Progenitor cell of endocrine pancreas (in vitro differentiated cells): ENCODE measurements at places on chromosomes 2 and 18. TPM values are rescaled to one million over a fixed set of nuclear protein-coding genes. Genes with fewer than 3 reads are reported as not detected.

GRCh38 chr2:86302320-86302719 is 35.1 kb downstream of the REEP1 start:
- H3K4me3 ChIP-seq, result no peak overlapping the region
- DNase-seq, result no peak
- H3K36me3 ChIP-seq, result no peaks in the 10 kb centered on the region
- H3K27ac ChIP-seq, result no peak overlapping the region
- H3K27me3 ChIP-seq, result peaks cover 29% of the 10 kb centered on the region

GRCh38 chr2:120262150-120262549 is 9.5 kb downstream of the RALB start:
- peaks cover 12% of the 10 kb centered on the region for H3K36me3 ChIP-seq
- no peak for DNase-seq
- no peaks in the 10 kb centered on the region for H3K4me1 ChIP-seq
- H3K27me3 ChIP-seq, result no peaks in the 10 kb centered on the region
- no peak overlapping the region for H3K4me3 ChIP-seq
- H3K27ac ChIP-seq, result no peak overlapping the region

- no peak overlapping the region for H3K4me3 ChIP-seq
- H3K27me3 ChIP-seq, result no peaks in the 10 kb centered on the region
Measured at GRCh38 chr18:23210526-23210925, 75.2 kb downstream of the CABLES1 start.

DNA sequence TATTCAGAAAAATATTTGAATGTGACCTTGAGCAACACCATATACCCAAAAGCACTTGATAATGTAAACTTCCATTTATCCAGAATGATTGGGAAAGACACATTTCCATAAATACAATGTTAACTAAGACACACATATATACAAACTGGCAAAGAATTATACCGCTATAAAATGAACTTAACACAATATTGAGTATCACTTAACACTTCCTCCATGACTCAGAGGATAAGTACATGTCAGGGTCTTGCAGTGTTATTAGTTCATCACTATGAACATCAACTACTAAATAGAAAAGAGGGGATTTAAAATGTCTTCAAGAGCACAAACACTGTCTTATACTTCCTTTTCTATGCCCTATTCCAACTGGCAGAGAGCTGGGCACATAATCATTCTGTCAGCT is 18.6 kb downstream of the WDSUB1 start:
- peaks cover 15% of the 10 kb centered on the region for H3K36me3 ChIP-seq
- H3K27ac ChIP-seq, result no peak overlapping the region
- DNase-seq, result no peak
- H3K4me1 ChIP-seq, result peaks cover 12% of the 10 kb centered on the region

DNA sequence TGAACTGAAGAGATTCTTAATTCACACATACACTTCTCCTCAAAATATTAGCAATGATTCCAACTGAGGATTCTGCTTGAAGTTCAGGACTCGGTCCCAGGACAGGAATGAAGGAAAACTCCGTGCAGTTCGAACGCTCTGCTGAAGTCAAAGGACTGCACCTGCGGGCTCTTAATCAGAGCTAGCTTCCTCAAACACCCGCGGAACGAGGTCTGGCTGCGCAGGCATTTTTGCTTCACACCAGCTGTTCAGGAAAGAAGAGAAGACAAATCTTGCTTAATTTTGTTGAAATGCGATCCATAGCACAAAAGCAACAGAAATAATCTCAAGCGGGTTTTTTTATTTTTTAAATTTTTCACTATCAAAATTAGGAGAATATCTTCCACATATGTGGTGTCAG is 175.6 kb downstream of the LAMA1 start:
- no peak for DNase-seq
- peaks cover 4% of the 10 kb centered on the region for H3K4me1 ChIP-seq
- peaks cover 54% of the 10 kb centered on the region for H3K36me3 ChIP-seq
- H3K27ac ChIP-seq, result no peak overlapping the region
- no peaks in the 10 kb centered on the region for H3K27me3 ChIP-seq
- no peak overlapping the region for H3K4me3 ChIP-seq

GRCh38 chr2:201974171-201975100 is 59.2 kb upstream of the FZD7 start:
- no peaks in the 10 kb centered on the region for H3K27me3 ChIP-seq
- DNase-seq, result no peak
- H3K4me1 ChIP-seq, result peaks cover 28% of the 10 kb centered on the region
- H3K36me3 ChIP-seq, result no peaks in the 10 kb centered on the region
- no peak overlapping the region for H3K4me3 ChIP-seq

GRCh38 chr18:35267809-35268208 is 22.2 kb downstream of the ZSCAN30 start:
- H3K27me3 ChIP-seq, result no peaks in the 10 kb centered on the region
- H3K27ac ChIP-seq, result no peak overlapping the region
- DNase-seq, result no peak

DNA sequence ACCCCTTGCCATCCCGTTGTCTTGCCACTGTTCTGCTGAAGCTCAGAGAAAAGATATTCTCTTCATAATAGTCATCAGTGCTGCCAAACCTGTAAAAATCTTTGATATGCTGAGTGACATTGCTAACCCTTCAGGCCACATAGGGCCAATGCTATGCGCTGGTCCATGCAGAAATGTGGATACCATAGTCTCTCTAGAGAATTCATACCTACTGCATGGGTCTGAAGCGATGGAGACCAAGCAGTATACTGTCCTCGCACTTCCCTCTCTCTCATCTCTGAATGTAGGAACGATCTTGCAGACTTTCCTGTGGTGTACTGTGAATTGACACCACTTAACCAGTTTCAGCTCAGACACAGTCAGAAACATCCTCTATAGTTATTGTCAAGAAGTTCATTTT is 17.9 kb upstream of the ANKRD44 start:
- no peaks in the 10 kb centered on the region for H3K4me1 ChIP-seq
- H3K4me3 ChIP-seq, result no peak overlapping the region
- no peak overlapping the region for H3K27ac ChIP-seq

DNA sequence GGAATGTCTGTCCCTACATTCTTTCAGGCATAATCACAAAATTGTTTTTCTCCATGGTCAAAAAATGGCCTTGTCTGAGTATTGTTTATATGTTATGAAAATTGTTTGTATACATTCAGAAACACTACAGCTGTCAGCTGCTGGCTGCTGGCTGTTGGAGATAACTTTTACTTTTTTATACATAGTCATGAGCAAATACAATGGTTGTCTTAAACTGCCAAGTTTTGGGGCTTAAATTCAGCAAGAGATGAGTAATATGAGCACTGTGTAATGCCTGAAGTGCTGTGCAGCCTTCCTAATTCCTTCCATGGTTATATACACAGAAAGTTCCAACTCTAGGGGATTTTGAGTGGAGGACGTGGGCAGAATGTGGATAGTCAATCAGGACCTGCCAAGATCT is 168.9 kb upstream of the RMP24 start:
- no peaks in the 10 kb centered on the region for H3K36me3 ChIP-seq
- H3K27ac ChIP-seq, result no peak overlapping the region
- H3K4me3 ChIP-seq, result no peak overlapping the region
- H3K27me3 ChIP-seq, result peaks cover 15% of the 10 kb centered on the region
- no peak for DNase-seq

DNA sequence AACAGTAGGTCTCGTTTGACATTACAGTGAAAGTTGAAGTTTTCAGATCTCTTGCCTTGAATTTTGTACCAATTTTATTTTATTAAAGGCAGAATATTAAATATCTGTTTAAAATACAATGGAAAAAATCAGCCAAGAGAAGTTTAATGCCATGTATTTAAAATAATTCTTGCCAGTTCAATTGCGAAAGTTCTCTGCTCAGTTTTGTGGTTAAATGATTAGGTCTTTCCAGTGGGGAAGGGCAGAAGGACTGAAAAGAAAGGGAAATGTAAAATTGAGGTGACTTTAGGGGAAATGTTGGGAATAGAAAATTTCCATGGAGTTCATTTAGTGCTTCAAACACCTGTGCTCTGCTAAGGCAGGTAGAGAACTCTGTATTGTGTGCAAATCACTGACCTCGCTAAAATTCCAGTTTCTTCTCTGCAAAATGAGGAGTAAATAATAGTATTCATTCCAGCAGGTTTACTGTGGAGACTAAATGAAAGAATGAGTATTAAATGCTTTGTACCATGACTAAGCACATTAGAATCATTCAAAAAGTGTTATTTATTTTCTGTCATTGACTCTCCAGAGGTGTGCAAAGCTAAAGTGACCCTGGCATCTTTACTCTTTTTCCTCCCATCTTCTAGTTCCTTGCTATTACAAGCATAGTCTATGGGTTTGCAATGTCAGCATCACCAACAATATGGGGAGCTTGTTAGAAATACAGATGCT is 74.4 kb downstream of the KIAA1328 start:
- no peaks in the 10 kb centered on the region for H3K36me3 ChIP-seq
- H3K27me3 ChIP-seq, result no peaks in the 10 kb centered on the region
- no peak overlapping the region for H3K4me3 ChIP-seq

GRCh38 chr2:241620419-241620769 is 16.6 kb downstream of the THAP4 start:
- no peaks in the 10 kb centered on the region for H3K27me3 ChIP-seq
- DNase-seq, result no peak
- H3K36me3 ChIP-seq, result peaks cover 12% of the 10 kb centered on the region
- H3K4me1 ChIP-seq, result peaks cover 15% of the 10 kb centered on the region

- no peak overlapping the region for H3K27ac ChIP-seq
- no peak for DNase-seq
- peaks cover 11% of the 10 kb centered on the region for H3K4me1 ChIP-seq
Measured at GRCh38 chr2:127216095-127216494, 4.0 kb downstream of the CYP27C1 start.

Gene RUFY4
- not detected in 2 replicates for total RNA-seq

Gene KCNG2
- not detected in 2 replicates for total RNA-seq
